Hematopoietic multipotent progenitor cell treated with erythropoietin and hydrocortisone succinate and interleukin-3 and kit ligand, for 6 days (in vitro differentiated cells): ENCODE measurements at places on chromosomes 12 and 14.
A peak's percentile ranks its signal among the peaks of the same experiment; 100 is the strongest.

DNA sequence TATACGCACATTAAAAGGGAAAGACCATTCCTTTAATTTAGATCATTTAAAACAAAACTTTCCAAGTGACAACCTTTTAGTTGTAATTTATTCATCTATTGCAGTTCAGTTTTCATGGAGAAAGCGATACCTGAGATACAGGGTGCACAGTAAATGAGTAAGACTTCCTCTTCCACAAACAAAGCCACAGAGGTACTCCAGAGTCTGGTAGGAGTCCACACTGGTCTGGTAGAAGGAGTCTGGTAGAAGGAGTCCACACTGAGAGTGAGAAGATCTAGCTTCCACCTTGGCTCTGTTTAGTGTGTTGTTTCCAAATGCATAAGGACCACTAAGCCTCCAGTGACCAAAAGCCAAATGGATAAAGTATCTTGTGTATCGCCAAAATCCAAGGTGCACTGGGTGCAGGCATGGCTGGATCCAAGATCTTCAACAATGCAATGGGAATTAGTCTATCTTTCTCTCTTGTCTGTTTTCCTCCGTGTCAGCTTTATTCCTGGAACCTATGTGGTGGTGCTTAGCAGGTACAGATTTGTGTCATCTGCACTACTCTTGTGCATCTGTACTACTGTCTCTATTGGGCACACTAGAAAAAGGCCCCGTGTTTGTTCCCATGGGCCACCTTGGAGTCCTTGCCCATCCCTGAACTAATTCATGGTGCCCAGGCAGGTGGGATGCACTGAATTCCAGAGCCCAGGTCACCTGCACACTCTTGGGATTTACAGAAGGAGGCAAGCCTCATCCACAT, 331.1 kb downstream of the BCL11B start:
- DNase-seq, result no peak

GRCh38 chr12:92085040-92085735, 60.5 kb downstream of the BTG1 start:
- no peak for DNase-seq

- DNase-seq, result no peak
Measured at GRCh38 chr14:95511687-95512086, 4.8 kb downstream of the SYNE3 start.

DNA sequence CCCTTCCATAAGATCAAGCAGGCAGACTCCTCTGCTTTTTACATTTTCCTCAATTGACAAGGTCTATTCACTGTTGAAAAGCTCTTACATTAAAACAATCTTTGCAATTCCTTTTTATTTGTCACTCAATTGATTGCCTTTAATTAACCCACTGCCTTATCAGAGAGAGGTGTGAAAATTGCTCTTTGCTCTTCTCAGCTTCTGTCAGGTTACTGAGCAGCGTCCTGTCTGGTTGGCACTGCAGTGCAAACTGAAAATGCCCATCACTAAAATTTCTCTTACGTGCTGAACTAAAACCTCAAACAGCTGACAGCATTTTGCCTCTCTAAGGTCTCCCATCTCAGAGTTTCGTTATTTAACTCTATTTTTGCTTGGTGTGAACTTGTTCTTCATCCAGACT, 504.1 kb upstream of the ATXN7L3B start:
- DNase-seq, result no peak

- no peak for DNase-seq
Measured at GRCh38 chr12:77746096-77746495, 84.6 kb upstream of the NAV3 start.

DNA sequence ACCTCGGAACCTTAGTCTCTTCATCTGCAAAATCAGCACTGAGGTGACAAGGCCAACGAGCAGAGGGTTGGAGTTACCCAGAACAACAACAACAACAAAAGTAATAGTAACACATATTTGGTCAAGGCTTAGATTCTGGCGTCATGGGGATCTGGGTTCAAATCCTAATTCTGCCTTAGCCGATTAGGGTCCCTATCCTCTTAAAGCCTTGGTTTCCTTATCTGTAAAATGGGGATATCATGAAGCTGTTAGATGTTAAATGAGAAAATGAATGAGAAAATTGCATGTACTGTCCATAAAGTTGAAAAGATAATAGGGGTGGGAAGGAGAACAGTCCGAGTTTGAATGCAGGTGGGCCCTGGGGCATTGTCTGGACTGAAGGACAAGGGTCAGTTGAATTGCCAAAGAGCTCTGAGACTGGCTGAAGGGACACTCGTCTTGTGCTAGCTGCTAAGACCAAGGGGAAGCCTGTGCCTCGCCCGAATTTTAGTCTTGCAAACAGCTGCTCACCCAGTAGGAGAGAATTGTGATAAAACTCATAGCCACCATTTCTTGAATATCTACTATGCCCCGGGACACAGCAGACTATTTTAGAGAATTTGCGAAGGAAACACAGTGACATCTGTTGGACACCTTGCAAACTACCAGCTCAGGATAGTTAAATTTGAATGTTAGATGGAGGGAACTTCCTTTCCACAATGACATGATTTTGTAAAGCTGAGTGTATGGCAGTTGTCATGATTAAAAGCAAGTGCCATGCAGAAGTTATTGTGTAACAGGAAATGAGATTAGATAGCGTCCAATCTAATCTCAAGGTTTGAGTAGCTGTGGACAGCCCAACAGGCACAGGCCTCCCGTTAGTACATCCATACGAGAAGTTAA, 6.8 kb upstream of the HNF1A start:
- peak; percentile 92 for DNase-seq

GRCh38 chr12:103313894-103314293, 181.9 kb downstream of the C12orf42 start:
- no peak for DNase-seq

DNA sequence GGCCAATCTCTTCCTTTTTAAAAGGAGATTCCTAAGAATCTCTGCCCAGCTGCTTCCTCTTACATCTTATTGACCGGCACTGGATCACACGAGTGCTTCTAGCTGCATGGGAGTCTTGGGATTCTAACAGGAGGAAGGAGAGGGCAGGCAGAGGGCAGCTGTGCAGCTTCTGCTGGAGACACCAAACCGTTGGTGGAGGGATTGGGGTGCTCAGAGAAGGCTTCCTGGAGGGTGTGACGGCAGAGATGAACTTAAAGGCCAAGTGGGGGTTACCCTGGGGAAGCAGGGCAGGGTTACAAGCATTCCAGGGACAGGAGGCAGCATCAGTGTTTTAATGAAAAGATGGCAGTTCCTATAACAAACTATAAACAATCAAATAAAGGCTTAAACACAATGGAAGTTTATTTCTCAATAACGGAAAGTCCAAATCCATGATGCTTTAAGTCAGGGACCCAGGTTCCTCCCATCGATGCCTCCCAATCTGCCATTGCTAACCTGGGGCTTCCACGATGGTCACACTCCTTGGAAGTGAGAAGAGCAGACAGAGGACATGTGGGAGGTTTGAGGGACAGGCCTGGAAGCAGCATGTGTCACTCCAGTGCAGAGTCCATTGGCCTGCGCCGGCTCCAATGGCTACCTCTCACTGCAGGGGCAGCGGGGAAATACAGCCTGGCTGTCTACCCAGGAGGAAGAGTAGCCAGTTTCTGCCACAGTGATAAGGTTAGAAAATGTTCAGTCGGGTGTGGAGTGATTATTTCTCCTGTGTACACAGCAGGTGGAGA, 53.1 kb upstream of the DDX11 start:
- DNase-seq, result no peak

DNA sequence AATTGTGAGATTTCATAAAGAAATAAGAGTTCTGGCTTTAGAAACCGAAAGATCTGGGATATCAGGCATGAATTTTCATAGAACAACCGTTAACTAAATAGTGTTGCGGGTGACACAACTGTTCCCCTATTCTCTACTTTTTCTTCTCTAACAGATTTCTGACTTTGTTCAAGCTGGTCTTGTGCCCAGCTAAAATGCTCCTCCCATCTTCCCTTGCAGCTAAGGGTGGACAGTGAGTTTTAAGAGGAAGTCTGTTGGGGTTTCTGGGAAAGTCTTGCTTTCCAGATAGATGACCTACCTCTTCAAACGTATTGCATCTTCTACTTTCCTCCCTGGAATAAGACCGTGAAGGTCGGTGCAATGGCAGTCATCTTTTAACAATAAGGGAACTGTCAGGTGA, 18.7 kb downstream of the CCDC63 start:
- no peak for DNase-seq

DNA sequence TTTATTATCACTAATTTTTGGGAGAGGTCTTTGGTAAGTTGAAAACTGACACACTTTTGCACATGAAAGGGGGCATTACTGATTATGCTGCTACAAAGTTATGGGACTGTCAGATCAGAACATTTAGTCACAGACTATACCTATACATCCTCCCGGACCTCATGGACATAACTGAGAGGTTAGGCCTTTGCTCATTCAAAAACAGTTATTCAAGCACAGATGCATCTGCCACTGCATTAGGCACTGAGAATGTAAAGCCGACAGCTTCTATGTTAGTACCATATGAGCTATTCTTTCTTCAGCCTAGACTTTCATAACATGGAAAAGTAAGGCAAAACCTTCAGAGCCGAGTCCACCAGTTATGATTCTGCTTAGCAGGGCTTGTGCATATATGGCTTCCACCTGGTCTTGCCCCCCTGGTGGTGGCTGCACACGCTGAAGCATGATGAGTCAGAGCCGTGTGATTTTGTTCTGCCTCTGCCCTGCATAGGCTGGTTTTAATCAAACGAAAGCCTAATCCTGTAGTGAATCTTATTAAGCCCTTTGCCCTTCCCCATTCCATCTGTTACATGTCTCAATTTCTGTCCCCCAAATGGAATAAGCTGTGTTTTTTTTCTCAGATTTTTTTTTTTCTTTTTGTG, 21.8 kb upstream of the RNU6-8 start:
- peak; percentile 42 for DNase-seq

GRCh38 chr12:120254809-120255208, 10.7 kb downstream of the PXN start:
- DNase-seq, result no peak

GRCh38 chr14:101827286-101827685, 65.8 kb downstream of the PPP2R5C start:
- DNase-seq, result no peak

- no peak for DNase-seq
Measured at GRCh38 chr12:42182394-42182793, 37.7 kb upstream of the GXYLT1 start.
